ENCODE measurements at places on chromosomes 3 and 15.

GRCh38 chr15:45088801-45089711 lies 24.9 kb downstream of the DUOX2 start:
- peak; percentile 29 for DNase-seq

GRCh38 chr3:144375088-144375487 lies 403.5 kb downstream of the DIPK2A start:
- no peak for DNase-seq

- DNase-seq, result no peak
Measured at GRCh38 chr3:45623393-45623792, 28.8 kb downstream of the LIMD1 start.

DNA sequence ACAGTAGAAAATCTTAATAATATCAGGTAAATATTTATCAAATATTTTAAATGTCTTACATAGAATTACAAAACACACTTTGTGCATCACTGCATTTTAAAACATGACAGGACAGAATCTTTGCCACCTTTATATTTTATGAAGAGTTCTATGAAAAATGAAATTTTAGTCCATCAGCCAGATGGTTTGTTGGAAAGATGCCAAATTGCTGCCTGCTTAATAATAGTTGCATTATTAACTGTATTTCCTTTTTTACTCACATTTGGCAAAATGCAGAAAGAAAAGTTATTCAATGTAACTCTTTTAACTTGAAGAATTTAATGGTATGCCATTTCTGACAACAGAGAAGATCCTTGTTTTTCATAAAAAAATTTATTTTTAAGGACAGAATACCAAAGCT lies 1271.6 kb downstream of the NSUN3 start:
- DNase-seq, result no peak

DNA sequence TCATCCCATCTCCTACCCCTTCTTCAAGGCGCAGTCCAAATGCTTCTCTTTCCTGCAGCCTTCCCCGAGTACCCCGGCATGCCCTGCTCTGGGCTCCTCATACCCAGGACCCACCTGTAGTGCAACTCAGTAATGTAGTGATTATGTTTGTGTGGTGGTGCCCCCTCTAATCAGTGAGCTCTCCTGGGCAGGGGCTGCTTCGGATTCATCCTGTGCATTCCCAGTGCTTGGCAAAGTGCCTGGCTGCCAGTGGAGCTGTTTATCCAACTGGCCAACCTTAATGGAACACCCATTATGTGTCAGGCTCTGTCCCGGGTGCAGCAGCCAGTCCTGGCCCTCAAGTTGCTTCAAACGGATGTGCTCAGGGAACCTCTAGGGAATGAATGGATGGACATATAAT lies 174.4 kb upstream of the LINGO1 start:
- DNase-seq, result no peak

- no peak for DNase-seq
Measured at GRCh38 chr15:72229076-72229946, 1.7 kb downstream of the PKM start.

GRCh38 chr3:67598814-67599556 lies 55.4 kb downstream of the SUCLG2 start:
- no peak for DNase-seq

- DNase-seq, result no peak
Measured at GRCh38 chr3:152785051-152785450, 49.9 kb upstream of the P2RY1 start.

DNA sequence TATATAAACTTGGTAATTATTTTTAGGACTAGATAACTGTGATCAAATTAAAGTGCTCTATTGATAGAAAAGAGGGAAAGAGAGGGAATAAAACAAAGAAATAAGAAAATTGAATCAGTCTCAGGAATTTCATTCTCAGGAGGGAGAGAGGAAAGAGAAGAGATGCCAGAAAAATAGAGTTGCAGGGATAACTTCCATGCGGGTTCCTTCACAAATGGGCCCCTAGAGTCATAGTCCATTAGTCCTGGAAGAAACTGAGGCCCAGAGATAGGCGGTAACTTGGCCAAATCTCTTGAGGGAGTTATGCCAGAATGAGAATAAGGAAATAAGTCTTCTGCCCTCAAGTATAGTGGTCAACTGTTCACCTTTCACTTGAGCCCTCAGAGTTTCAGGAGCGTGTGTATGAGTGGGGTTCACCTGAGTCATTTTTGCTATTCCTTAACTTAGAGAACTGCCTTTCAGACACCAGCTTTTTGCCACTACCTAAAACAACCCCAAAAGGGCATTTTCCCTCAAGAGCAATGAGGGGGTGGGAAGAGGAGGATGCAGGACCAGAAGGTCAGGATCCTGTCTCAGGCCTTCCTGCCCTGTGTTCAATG lies 192.6 kb downstream of the MEX3B start:
- no peak for DNase-seq

DNA sequence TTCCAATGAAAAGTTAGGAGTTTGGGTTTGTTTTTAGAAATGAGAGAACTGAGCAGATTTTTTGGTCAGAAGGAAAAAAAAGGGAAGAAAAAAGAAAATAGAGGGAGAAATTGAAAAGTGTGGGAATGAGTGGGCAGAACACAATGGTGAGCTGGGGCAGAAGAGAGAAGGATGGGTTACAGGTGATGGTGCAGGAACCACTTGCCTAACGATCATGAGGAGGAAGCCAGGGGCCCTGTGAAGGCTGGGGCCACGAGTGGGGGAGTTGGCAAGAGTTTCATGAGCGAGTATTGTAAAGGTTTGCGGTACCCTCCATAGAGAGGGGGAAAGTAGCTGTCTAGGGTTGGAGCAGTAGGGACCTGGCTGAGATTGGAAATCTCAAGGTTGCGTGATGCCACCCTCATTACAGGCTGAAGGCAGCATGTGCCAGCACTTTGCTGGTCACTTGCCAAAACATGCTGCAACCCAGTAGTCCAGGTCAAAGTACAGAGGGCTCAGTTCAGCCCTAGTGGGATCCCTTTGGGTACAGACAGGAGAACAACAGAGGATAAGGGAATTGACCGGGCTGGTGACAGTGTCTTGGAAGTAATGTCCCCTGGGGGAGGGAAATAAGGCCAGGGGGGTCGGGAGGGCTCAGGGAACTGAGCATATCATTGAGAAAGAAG lies 6.6 kb downstream of the IVD start:
- no peak for DNase-seq

- no peak for DNase-seq
Measured at GRCh38 chr3:112460519-112461195, 38.6 kb downstream of the BTLA start.

DNA sequence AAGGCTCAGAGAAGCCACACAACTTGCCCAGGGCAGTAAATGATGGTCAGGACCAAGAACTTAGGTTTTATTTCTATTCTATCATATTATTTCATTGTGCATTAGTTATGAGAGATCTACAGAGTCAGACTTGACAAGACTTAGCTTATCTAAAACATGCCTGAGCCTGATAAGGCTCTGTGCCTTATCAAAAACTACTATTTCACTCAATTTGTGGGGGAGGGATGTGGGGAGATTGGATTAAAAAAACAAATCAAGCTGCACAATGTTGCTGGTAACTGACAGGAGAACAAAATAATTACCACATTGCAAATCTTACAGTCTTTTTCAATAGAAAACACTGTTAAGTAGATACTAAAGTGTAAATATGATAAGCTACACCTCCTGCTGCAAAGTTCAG lies 16.0 kb downstream of the HACD2 start:
- DNase-seq, result no peak

GRCh38 chr15:76391847-76392246 lies 55.3 kb downstream of the ISL2 start:
- DNase-seq, result no peak

DNA sequence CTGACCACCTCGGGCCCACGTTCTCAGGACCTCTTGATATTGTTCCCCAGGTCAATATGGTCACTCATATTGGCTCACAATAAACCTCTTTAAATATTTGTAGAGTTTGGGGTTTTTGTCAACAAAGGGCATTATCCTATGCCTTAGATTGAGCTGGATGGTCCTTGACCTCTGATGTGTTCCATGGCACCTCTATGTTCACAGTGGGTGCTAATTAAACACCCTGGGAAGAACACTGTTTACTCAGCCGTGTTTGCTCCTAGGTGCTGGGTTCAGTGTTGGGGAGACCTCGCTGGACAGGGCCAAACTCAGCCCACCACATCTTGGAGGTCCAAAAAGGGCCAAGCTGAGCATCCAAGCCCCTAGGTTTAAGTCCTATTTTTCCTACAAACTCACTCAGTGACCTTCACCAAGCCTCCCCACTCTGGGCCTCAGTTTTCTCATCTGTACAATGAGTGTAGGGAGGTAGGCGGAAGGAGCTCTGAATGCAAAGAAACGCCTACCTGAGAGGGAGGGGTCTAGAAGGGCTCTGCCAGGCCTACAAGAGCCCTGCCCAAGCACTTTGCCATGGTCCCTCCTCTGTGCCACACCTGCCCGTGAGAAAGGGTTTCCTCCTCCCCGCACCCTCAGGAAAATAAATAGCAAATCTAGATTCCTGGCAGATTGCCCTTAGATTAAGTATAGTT lies 7.2 kb downstream of the FAM174B start:
- no peak for DNase-seq

- DNase-seq, result no peak
Measured at GRCh38 chr15:75346796-75347221, at the start of gene NEIL1. NEIL1 (plus strand) TSS chr15:75347039; CDS start chr15:75348906, 1,867 bp downstream.

DNA sequence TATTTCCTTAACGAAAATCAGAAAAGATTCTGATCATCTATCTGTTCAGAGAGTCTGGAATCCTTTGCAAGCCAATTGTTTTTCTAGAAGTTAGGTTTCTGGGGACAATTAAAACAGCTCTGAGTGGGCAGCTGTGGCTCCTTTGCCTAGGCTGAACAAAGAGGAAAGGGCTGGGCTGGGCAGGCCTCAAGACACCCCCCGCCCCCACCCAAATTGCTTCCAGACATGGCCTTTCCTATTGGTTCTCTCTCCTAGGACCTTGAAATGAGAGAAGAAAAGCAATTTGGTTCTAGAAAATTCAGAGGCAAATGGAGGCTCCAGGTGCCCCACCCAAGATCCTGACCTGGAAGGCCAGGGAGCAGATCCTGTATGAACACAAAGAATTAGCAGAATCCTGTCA lies 2.3 kb upstream of the ADPGK start:
- no peak for DNase-seq

DNA sequence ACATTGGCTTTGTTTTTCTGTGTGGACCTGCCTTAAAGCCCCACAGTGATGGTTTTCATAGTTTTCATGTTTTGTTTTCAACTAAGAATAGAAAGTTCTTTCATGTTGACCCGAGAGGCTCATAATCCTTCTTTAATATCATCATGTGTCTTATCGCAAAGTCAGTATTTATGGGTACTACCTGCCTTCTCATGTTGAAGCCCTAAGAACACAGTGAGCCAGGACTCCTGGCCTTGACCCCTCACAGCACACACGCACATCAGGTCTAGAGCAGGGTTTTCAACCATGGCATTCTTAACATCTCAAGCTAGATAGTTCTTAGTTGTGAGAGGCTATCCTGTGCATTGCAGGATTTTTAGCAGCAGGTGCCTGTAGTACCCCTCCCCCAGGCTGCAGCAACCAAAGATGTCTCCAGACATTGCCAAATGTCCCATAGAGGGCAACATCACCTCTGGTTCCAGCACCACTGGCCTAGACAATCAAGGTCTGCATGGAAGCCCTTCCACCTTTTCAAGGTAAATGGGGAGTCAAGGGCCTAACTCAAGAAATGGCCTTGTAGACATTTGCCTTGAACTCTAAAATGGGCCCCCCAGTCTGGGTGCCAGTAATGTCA lies 118.3 kb downstream of the MTHFS start:
- DNase-seq, result no peak

DNA sequence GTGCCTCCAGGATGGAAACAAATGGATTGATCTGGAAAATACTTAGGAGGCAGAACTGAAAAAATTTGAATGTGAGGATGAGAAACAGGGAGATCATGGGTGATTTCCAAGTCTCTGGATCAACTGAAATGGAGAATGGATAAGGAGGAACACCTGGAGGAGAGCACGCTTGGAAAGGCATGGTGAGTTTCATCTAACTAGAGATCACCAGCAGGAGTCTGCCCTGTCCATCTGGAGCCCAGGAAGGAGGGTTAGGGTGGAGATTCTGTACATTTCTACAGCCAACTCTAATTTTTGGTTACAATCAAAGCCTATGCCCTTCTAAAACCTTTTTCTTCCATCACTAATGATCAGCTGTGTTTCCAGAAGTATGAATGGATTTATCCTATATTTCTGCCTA lies 995.9 kb upstream of the CFAP20DC start:
- DNase-seq, result no peak

- no peak for DNase-seq
Measured at GRCh38 chr3:138196023-138196422, 8.9 kb downstream of the ARMC8 start.

DNA sequence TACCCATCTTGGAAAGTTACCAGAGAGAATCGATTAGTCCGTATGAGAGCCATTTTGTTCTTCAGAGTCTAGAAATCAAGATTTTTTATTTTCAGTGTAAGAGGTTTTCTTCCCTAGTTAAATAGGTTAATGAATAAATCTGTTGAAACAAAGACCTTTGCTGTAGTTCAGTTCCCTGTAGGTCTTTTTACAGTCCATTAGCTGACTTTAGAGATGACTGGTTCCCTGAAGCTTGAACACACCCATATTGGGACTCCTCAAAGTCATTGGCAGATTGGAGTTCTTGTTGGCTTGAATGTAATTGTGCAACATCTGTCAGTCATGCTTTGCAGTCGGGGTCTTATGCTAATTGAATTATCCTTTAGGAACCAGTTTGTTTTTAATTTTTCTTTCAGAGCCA lies 45.3 kb downstream of the SEMA6D start:
- DNase-seq, result no peak

DNA sequence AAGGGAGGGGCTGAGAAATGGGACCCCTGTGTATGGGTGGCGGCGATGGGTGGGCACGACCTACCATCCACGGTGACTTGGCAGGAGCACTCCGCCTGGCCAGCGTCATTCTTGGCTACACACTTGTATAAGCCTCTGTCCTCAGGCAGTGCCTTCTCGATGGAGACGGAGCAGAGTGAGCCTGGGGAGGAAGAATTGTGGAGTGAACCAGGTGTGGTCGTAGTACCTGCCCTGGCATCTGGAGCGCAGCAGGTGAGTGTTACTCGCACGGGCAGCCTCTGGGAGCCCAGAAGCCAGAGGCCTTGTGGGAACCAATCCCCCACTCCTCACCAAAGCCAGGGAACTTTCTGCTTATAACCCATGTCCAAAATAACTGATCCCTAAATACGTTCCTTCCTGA lies 107.8 kb upstream of the HACD2 start:
- no peak for DNase-seq

GRCh38 chr3:168850109-168850508 lies 754.4 kb upstream of the GOLIM4 start:
- no peak for DNase-seq

DNA sequence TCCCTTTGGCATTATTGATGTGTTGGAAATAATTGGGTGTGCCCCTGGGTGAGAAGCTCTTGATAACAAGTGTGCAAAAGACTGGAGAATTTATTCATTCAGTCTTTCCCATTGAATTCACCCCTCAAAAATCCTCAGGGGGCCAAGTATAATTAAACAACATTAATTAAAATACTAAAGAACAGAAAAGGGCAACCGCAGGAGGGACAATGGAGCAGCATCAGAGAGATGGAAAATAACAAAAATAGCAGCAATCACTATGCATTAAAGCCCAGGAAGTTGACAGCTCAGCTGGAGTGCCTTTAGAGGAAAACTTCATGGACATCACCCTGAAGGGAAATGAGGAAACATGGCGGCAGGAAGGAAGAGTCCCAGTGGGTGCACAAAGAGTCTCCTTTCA lies 227.6 kb downstream of the MINAR1 start:
- DNase-seq, result no peak

- peak; percentile 90 for DNase-seq
Measured at GRCh38 chr3:129490273-129490675, 38.2 kb upstream of the RHO start.

- no peak for DNase-seq
Measured at GRCh38 chr15:36748366-36749115, 169.1 kb downstream of the CDIN1 start.
